ENCODE measurements at places on chromosomes 7 and 10.

DNA sequence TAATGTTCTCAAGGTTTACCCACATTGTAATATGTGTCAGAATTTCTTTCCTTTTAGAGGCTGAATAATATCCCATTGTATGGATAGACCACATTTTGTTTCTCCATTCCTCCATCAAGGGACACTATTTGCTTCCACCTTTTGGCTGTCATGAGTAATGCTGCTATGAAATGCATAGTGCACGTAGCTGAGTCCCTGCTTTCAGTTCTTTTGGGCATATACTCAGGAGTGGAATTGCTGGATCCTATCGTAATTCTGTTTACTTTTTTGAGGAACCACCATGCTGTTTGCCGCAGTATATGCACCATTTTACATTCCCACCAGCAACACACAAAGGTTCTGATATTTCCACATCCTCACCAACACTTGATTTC, 60.0 kb downstream of the PRF1 start:
- DNase-seq, result no peak

- no peak for DNase-seq
Observed at GRCh38 chr10:69348816-69349541, 67.7 kb downstream of the TACR2 start.

- DNase-seq, result no peak
Observed at GRCh38 chr7:111104710-111105109, 13.8 kb downstream of the LRRN3 start.

GRCh38 chr7:78679112-78679876, 774.2 kb downstream of the MAGI2 start:
- DNase-seq, result no peak

DNA sequence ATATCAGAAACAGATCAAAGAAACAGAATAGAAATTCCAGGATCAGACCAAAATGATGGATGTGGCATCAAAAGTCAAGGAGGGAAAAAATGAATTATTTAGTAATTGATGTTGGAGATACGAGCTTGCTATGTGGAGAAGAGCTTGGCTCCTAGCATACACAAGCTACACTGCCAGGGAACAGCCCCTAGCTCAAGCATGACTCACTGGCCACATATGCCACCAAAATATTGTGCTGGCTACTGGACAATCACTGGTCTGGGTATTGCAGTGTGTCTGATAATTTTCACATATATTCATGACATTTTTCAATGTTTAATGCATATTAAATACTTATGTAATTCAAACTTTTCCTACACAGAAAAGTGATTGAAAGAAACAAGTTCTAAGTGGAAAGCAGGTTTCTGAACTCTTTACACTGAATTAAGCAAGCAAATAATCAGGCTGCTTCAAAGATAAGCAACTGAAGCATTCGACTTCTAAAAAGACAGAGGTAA, 59.3 kb downstream of the OAT start:
- no peak for DNase-seq

- DNase-seq, result no peak
Observed at GRCh38 chr7:146146831-146147486, 30.4 kb downstream of the CNTNAP2 start.

All from islet precursor cell (in vitro differentiated cells).